RPMI8226 (cell line): ENCODE measurements at places on chromosomes 6 and 20.
A peak's percentile ranks its signal among the peaks of the same experiment; 100 is the strongest.

GRCh38 chr6:87183687-87184086 is 28.3 kb downstream of the ZNF292 start:
- DNase-seq: no peak

GRCh38 chr6:114304304-114304887 is 38.4 kb downstream of the HS3ST5 start:
- peak; percentile 5 for DNase-seq

DNA sequence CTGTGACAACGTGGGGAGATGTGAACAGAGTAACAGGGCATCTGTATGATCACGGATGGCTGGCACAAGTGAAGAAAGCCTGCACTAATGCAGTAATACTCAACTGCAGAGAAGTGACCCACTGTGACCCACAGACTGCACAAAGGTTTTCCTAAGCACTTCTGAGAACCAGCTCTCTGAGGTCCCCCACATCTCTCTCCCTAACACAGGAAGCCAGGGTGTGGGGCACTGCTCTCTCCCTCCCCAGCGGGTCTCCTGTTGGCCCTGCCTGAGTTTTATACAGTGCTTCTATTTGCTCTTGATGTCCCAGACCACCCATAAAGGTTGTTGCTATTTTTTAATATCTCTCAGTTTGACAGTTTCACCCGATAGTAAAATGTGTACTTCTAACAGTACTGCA is 11.3 kb downstream of the APMAP start:
- no peak for DNase-seq

DNA sequence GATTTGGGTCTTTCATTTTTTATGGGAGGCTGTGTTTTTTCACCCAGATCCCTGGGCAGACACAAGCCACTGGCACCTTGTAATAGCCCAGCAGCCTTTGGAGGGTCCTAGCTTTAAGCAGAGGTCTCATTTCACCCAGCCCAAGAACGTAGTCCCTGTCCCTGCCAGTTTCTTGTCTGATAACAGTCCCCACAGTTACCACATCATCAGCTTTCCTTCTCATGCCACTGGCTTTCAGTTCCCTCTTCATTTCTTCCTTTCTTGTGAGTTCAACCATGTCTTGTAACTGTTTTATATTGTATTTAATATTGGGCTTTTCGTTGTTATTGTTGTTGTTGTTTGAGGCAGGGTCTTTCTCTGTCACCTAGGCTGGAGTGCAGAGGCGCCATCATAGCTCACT is 10.6 kb downstream of the PNPLA1 start:
- DNase-seq: no peak

DNA sequence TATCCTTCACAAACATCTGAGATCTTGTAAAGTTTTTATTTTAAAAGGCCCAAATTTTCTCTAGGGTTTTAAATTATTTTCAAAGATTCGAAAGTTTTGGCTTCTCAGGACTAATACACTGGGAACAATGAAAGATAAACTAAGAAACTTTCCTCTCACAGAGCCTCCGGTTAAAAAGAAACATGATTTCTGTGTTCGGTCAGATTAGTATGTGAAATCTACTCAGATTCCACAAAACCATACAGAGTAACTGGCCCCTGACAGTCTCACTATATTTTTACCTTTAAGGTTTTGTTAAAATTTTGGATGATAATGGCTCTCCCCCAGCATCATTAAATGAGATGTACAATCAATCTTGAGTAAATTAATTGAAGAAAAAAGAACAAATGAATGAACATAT is 471.0 kb downstream of the COL12A1 start:
- DNase-seq: no peak

- no peak for DNase-seq
Observed at GRCh38 chr6:124080483-124080882, 276.8 kb downstream of the NKAIN2 start.

- DNase-seq: no peak
Observed at GRCh38 chr20:10644458-10645204, 29.2 kb downstream of the JAG1 start.

DNA sequence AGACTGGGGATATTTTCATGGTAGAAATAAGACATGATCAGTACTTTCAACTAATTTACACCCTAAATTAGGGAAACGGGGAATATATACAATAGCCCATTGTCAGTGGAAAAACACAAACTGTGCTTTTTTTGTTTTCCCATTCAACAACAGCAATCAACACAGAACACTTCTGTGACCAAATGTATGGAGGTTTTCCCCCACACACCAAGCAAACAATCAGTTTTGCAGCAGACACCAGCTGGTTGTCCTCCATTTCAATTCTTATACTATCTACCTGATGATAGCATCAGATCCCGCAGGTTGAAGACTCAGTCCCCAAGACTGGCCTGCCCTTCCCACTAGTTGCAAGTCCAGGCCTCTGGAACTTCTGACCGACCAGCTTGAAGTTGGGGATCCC is 4.5 kb downstream of the HINT3 start:
- no peak for DNase-seq

GRCh38 chr6:169824021-169824420 is 72.6 kb downstream of the ERMARD start:
- DNase-seq: no peak

DNA sequence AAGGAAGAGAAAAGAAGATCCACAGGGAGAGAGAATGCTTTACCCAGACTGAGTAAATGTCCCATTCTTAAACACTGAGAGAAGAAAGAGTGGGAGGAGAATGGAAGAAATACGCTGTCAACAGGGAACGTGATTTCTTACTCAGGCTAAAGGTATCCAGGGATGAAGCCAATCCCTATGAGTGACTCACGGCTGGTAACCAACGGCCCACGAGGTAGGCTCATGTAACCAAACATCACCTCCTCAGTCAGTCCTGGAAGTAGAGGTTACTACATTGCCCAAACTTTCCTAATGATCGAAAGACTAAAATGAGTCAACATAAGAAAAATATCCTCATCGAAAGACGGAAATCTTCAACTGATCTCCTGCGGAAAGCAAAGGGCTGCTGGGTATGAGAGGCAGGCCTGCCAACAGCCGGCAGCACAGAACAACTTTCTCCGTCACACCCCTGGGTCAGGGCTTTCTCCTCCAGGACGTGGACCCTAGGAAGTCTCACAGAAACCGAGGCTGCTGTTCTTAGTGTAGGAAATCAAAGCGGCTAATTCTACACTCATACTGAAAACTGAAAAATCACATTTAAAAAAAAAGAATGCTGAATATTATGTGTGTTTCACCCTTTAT is 292.6 kb downstream of the GMDS start:
- no peak for DNase-seq

DNA sequence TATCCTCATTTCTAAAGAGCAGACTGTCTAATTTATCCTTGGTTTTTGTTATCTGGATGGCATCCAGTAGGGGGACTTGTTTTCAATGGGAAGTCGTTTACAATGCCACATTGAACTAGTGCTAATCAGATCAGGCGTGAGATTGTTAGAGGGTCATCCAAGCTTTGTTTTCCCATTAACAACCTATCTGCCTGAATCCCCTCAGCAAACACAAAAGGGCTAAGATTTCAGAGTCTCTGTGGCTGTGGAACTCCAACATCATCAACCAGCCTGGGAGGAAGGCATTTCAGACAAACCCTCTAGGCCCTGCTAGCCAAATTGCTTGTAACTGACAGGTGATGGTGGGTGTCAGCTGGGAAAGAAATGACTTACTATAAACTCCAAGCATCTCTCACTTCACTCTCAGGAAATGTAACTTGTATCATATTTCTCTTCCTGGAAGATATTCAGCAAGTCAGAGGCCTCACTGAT is 47.7 kb downstream of the COL19A1 start:
- no peak for DNase-seq

DNA sequence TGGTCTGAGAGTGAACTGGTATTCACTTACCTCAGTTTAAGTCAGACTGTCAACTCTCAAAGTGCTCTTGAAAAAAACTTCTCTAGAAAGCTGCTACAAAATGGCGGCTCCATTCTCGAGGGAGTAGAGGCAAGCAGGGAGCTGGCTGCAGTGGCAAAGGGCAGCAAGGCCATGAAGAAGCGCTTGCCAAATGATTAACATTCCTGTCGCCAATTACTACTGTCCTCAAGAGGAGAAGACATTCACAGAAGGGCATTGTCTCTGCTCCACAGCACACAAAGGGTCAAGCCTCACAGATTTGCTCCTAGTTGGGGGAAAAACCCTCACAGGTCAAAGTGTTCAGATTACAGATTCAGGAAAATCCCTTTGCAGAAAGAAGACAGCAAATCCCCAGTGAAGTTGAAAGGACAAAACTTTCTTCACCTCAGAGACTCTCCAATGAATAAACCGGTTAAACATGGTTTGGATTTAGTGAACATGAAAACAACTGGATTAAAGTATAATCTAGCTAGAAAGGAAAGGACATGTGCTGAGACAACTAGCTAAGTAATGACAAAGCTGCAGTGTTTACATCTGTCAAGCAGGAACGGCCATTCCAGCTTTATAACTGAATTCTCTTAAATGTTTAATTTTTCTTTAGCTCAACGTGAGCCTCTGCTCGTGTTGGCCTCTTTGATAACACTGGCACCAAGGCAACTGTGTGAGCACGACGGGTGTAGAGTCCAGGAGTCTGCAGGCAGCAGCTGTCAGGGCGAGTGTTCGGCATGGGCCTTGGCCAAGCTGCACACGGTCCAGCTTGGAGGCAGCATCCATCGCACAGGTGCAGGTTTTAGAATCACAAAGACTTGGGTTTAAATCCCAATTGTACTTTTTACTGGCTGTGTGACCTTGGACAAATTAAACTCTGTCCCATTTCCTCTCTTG is 37.6 kb downstream of the NR2E1 start:
- no peak for DNase-seq

DNA sequence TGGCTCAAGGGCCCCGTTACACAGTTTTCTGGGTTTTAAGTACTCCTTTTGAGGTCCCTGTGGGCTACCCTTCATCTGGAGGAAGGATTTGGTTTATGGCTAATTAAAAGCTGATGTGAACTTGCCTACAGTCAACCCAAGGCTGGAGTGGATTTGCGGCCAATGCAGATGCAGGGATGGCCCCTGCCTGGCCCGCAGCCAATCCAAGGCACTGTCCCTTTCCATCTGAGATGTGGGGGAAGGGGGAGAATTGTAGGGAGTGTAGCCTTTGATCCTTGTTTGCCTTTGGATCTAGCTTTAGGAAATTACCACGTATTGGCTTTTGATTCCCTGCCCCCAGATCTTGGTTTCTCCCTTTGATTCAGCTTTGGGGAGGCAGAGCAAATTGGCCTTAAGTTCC is 128.0 kb upstream of the GGTLC1 start:
- DNase-seq: no peak

DNA sequence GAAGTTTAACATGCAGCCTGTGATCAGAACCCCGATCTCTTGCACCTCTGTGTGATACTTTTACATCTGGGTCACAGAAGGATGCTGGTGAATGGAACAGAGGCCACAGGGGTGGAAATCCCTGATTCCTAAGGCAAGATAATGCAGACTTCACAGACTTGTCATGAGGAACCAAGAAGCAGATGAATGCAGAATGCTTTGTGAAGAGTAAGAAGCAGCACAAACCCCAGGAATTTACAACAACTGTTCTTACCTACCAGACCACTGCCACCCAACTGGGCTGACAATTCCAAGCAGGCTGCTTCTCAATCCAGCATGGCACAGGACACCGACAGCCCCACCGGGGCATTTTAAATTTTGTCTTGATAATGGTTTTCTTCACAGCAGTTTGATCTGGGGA is 113.2 kb upstream of the CD93 start:
- DNase-seq: no peak

DNA sequence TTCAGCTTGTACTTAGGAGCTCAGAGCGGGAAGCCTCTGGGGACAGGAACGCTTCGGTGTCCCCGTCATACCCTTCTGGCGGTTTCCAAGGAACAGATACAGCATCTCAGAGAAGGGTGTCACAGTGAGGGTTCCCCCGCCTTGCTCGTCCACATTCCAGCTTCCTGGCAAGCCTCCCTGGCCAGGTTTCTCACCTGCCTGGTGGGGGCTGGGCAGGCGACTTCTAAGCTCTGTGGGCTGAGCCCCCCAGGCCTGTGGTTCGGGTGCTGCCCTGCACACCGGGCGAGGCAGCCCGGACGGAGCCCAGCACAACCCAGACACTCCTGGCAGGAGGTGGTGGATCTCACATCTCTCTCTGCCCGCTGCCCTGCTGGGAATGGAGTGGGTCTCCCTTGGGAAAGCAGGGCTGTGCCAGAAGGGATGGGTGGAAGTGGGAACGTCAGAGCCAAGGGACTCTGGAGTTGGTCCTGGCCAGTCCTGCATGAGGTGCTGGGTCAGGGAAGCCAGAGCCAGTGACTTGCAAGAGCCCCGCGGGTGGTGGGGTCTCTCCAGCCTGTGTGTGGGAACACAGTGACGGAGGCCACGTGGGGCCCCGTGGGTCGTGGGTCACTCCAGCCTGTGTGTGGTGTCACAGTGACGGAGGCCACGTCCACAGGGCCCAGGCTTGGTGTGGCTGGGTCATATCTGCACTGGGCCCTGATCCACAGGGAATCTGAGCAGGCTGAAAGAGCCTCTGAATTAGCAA is 47.7 kb upstream of the SMOC2 start:
- no peak for DNase-seq

GRCh38 chr6:157620944-157621343 is 202.1 kb upstream of the SNX9 start:
- DNase-seq: no peak

- peak; percentile 15 for DNase-seq
Observed at GRCh38 chr6:113642714-113643406, 214.3 kb upstream of the MARCKS start.

- DNase-seq: no peak
Observed at GRCh38 chr6:52786249-52786956, 17.2 kb downstream of the GSTA1 start.
